ENCODE measurements at places on chromosomes 1 and 21. TPM values are rescaled to one million over a fixed set of nuclear protein-coding genes. Genes with fewer than 3 reads are reported as not detected.

The LIPI gene
- total RNA-seq = not detected

The OR2T34 gene
- not detected for total RNA-seq

- no peak for DNase-seq
Measured at GRCh38 chr1:193747579-193747978, 561.2 kb upstream of the B3GALT2 start.

The OR6N1 gene
- not detected for total RNA-seq

GRCh38 chr1:85308833-85309350 lies 32.5 kb upstream of the BCL10 start:
- no peak for DNase-seq

GRCh38 chr21:45148316-45148990 lies 74.1 kb downstream of the ADARB1 start:
- no peak for DNase-seq

DNA sequence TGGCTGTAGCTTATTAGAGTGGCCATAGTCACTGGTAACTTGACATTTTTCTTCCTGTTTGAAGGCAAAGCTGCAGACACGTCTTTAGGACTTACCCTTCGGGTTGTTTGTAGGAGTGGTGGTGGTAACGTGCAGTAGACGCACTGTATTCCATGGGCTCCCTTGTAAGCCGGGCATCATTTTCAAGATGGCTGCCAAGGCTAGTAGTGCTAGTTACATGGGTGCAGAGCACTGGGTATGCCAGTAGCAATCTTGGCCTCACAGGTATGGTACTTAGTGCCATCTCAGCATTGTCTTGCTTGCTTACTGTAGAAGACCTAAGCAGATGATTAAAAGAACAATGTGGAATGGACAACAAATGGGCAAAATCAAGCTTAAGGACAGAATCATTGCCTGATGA lies 1.9 kb downstream of the YBX1 start:
- no peak for DNase-seq

The PTGS2 gene
- total RNA-seq = 0.51 TPM

DNA sequence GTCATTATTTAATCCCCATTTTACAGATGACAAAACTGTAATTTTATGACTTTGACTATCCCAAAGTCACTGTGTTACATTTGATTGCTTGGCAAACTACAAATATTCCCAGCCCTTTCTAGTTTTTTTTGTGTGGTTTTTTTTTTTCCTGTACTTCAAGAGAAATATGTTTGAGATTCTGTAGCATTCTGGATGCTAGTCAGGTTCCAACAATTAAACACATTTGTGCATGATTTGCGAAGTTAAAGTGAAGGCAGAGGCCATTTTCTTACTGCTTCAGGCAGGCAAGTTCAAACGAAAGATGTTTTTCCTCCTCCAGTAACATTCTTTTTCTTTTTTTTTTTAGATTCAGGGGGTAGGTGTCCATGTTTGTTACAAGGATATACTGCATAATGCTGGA lies 107.9 kb upstream of the SERTAD4 start:
- no peak for DNase-seq

DNA sequence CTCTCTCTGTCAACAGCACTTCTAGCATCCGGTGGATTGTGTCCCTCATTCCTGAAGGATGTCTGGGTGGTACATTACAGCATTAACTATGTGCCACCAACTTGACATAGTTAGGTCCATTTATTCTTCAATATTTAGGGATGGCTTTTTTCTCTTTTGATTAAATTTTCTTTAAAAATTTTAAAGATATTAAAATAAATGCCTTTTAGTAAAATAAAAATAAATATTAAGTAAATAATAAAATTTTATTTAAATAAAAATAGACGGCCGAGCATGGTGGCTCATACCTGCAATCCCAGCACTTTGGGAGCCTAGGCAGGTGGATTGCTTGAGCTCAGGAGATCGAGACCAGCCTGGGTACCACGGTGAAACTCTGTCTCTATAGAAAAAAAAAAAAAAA lies 9.7 kb upstream of the KLHL20 start:
- DNase-seq = no peak

- DNase-seq = no peak
Measured at GRCh38 chr1:30313176-30313575, 410.2 kb downstream of the MATN1 start.

- DNase-seq = no peak
Measured at GRCh38 chr1:229230893-229231753, 39.8 kb upstream of the RAB4A start.

DNA sequence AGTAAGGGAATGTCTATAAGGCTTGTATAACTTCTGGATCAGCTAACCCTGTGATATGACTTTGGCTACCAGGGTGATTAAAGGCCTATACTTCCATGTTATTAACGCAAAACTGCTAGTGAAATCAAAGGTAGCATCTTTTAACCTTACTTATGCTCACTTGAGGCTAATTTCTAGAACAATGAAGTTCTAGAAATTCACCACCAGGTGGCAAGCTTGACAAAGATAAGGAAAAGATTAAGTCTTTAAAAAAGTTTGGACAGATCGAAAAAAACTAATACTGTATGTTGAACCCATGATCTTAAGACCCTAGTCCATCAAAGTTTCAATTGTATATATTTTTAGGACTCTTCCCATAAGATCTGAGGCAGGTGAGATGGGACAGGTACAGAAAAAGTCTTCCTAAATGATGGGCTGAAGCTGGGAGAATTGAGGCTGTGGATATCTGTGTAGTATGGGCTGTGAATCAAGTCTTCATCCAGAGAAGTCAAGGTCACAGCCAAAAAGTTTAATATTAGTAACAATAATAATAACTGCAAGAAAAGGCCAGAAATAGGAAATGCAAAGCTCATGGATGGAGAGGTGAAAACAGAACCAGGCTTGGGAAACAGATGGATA lies 18.8 kb downstream of the KYAT3 start:
- DNase-seq = no peak

The TTC34 gene
- 2.9 TPM for total RNA-seq

GRCh38 chr1:40392221-40392620 lies 18.7 kb downstream of the SMAP2 start:
- no peak for DNase-seq

The SPRR1B gene
- total RNA-seq = not detected

GRCh38 chr21:46550116-46550941 lies 54.6 kb downstream of the S100B start:
- no peak for DNase-seq

DNA sequence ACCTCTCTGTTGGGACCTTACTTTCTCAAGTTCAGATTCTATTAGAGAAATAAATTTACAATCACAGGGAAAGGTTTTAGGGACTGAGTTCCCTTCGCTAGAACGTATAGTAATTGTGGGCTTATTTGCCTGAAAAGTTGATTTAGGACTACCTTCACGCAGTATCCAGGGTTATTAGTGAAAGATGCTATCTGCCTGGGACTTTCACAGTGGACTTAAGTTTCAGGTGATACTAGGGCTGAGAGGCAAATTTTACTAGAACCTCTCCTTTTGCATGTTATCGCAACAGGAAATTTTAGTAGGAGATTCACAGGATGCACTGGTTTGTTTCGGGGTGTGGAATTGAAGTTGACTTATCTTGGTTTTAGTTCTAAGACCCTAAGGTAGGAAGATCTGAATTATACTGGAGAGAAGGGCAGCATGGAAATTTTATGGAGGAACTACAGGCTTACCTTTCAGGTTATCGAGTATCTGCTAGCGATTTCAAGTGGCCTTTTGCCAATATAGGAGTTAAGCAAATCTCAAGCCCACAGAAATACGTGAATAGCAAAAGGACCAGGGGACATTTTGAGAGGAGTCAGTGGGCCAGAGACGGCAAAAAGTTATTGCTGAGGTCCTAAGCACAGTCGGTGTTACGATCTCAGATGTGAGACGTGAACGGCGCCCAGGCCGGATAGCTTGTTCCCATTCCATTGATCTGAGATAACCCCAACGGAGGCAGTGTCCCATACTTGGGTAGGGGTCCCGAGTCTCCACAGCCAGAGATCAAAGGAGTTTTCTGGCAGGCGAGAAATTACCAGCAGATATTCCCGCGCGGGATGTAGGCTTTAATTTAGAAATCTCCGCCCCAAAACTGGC lies 723 bp upstream of the GNAI3 start:
- DNase-seq = no peak

- no peak for DNase-seq
Measured at GRCh38 chr1:106978477-106979322, 77.8 kb upstream of the PRMT6 start.

The ERICH3 gene
- 3.7 TPM for total RNA-seq

DNA sequence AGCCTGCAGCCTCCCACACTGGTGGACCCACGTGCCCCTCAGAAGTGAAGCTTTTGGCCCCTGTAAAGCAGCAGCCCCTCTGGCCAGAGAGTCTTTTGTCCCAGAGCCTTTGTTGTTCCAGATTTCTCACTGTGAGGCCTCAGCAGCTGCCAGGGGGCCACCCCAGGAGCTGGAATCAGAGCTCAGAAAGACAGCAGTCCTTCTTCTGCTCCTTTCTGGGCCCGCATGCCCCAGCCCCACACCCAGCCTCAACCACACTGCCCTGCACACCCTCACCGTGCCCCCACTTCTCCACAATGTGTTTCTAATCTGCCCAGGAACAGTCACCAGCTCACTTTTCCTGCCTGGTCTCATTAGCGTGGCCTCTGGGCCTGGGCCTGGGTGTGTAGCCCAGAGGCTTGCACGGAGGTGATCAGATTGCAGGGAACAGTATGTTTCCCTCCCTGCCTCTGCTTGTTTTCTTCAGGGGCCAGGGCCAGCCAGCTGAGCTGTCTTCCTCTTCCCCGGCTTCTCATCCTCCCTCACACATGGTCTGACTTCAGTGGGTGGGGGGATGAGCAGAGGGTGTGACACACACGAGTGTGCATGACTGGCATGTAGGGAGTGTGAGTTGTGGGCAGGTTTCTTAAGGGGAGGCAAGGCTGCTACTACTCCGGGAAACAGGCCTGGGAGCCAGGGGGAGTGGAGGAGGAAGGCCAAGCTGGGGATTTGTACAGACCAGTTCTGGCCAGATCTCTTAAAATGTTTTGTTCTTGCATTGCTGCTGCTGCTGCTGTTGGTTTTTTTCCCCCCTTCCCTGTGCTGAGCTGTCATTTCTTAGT lies 82.5 kb upstream of the ZNF648 start:
- peak; percentile 91 for DNase-seq

The HHAT gene
- 10.9 TPM for total RNA-seq

The F3 gene
- total RNA-seq = 85.6 TPM

DNA sequence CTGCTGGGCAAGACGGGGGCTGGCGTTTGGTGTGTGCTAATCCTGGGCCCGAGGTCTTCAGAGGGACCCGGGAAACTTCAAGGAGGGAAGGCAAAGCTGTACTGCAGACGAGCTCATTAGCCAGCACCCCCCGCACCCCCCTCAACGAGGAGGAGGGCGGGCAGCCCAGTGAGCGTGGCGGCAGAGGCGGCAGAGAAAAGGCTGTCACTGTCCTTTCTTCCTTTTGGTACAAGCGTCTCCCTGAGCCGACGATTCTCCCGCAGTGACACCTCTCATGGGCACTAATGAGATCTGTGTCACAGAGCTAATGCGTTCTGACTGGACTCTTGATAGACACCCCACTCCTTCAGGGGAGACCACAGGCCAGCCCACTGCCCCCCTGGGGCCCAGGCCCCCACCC lies 29.5 kb downstream of the DMAP1 start:
- no peak for DNase-seq

The TNFRSF18 gene
- 0.37 TPM for total RNA-seq

DNA sequence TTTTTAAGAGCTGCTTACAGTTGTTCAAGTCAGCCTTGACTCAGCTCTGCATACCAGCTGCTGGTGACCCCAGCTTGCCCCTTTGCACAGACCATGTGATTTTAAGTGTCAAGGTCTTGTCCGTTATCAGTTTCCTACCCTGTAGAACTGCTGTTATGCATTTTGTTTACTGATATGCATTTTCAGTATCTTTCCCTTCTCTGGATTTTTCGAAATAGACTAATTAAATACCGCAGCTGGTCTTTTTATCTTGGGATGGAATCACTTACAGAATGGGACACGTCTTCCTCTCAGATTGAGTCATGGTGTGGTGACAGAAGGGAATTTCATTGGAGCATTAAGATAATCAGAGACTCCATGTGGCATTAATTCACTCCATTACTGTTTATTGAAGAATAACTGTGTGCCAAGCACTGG lies 145.6 kb downstream of the FMN2 start:
- DNase-seq = no peak

GRCh38 chr21:41749286-41749685 lies 17.6 kb downstream of the RIPK4 start:
- DNase-seq = no peak

GRCh38 chr21:45511007-45511406 lies 31.2 kb downstream of the SLC19A1 start:
- DNase-seq = no peak

DNA sequence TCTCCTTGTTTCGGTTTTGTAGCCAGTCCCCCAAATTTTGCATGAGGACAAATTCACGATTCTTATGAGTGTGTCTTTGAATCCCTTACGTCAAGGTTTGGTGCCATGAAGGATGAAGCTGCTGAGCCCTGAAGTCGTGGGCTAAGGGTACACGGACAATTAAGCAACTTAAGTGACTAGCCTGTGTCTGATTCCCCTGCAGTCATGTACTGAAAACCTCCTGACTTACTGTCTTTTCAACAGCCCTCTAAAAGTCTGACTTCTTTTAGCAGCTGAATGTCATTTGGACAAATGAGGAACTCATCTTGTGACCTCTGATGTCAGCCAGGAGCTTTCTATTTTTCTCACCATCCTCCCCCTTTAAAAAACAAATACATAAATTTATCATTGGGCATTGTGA lies 27.1 kb upstream of the C1orf105 start:
- no peak for DNase-seq

DNA sequence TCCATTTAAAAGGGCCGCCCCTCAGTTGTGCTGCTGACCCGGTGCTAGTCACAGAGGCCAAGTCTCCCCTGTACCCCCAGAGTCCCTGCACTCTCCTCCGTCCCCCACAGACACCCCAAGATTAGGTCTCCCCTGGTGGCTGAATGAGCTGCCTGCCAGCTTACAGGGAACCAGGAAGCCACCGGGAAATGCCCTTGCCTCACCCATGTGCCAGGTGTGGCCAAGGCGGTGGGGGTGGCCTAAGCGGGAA lies 32.7 kb downstream of the HSPG2 start:
- DNase-seq = no peak

DNA sequence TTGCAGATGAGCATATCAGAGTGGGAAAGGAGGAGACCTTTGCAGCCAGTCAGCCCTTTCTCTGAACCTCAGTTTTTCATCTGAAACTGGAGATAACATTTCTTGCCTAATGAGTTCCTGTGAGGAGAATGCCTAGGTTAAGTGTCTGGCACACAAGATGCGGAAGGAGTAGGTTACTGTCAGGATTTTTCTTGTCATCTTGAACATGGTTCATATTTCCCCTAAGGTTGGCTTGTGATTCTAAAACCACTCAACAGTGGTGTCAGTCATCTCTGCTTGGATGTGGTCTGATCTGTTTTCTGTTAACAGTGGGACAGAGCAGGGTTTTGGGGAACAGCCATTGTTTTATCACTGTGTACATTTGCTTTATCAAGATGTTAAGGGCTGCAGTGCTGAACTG lies 70.6 kb downstream of the TGFB2 start:
- DNase-seq = no peak

The UBR4 gene
- total RNA-seq = 50.0 TPM

- no peak for DNase-seq
Measured at GRCh38 chr1:31072304-31072746, 6.8 kb upstream of the PUM1 start.

- DNase-seq = no peak
Measured at GRCh38 chr1:224939844-224940425, 10.5 kb downstream of the DNAH14 start.

Measured in uterus (tissue), 4 donors.